ENCODE measurements at places on chromosomes 1 and 21. TPM values are rescaled to one million over a fixed set of nuclear protein-coding genes. Genes with fewer than 3 reads are reported as not detected.

- DNase-seq: no peak
Observed at GRCh38 chr1:203034422-203035110, 8.3 kb downstream of the PPFIA4 start.

CAPZB gene
- 245 TPM for polyA plus RNA-seq

TEDDM1 gene
- polyA plus RNA-seq: 0.09 TPM

FCER1G gene
- polyA plus RNA-seq: 35.9 TPM

Measured in large intestine (tissue), 12 donors.